ENCODE measurements at places on chromosomes 11 and 22.

- DNase-seq = no peak
Measured at GRCh38 chr11:3795131-3796001, 2.0 kb downstream of the NUP98 start.

DNA sequence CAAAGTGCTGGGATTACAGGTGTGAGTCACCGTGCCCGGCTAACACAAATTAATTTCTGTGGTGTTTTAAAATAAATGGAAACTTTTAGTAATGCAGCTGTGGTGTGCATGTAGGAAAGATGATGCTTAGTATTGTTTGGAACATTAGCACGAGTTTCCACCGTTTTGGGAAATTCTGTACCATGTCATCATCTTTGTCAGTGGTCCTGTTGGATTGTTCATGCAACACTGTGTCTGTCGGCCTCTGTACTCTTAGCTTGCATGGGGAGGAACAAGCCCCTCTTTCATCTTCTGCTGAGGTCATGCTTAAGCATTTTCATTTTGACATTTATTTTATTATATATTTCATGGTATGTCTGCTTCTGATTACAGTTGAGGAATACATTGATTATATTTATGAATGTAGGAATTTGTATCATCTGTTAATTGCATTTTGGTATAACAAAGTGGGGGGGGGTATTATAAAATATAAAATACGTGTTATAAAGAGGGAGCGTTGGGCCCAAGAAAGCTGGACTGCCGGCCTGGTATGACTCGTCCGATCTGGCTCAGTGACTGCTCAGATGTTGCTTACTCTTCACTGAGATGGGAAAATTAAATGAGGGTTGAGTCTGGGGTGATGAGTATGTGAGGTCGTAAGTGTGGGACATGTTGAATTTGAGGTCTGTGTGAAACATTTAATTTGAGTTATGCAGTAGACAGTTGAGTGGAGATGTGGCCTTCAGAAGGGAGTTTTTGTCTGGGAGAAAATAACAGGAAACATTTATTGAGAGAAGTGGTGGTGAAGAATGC is 28.7 kb downstream of the CECR2 start:
- DNase-seq = no peak

DNA sequence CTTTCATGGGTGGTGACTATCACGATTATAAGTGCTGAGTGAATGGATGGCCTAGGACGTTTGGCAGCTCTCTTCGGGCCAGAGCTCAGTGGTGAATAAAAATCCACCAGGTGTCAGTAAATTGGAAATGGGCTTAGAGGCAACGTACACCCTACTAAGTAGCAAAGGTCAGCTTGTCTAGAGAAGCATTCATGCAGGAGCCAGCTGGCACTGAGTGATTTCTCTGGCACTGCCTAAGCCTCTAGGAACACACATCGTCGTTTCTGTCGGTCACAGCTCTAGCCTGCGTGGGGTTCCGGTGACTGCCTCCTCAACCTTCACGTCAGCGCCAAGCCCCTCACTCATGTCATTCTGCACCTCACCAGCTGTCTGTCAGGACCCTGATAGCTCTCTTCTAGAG is 192.4 kb upstream of the NTM start:
- DNase-seq = no peak

GRCh38 chr11:116263019-116263418 is 509.8 kb downstream of the BUD13 start:
- no peak for DNase-seq

DNA sequence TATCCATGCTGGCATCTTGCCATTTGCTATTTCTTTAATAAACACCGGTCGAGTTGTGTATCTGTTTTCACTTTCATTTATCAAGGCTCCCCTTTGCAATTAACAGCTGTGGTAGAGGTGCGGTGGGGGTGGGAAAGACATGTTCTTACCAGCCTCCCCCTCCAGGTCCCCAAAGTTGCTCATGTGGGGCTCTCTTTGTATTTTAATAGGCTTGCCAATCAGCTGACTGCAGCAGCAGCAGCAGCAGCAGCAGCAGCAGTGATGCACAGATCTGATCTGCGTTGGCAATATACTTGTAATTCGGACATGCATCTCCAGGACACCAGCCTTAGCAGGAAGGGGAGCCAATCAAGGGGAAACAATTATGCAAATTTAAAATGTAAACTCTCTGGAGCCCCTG is 40.3 kb upstream of the E2F8 start:
- no peak for DNase-seq

- DNase-seq = peak; percentile 62
Measured at GRCh38 chr11:58905721-58906547, 33.4 kb upstream of the GLYATL1 start.

- DNase-seq = no peak
Measured at GRCh38 chr11:46667043-46667481, 33.4 kb downstream of the ARHGAP1 start.

- DNase-seq = no peak
Measured at GRCh38 chr11:9170450-9170849, 79.1 kb upstream of the SCUBE2 start.

DNA sequence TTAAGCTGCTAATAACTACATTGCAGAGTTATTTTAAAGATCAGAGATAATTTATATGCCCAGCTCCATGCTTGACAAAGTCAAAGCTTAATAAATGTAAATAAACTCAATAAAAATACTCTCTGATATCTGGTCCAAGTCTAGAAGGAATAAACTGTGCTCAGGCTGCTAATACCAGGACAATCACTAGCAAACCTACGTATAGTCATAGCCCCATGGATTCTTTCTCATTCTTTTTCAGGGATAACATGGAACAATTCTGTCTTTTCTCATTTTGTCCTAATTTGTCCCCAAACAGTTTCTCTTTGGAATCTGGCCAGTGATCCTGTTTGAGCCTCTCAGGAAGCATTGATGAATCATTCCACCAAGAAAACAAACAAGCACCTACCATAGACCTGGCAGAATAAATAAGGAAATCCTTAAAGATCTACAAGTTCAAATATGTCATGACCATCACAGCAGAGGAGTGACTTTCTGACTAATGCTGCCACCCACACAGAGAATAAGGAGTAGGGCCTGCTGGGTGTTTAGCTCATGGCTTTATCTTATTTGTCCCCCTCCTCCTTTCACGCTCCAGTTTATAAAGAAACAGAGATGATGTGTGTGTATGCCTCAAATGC is 14.1 kb upstream of the B3GNT6 start:
- DNase-seq = no peak

- DNase-seq = no peak
Measured at GRCh38 chr11:63840356-63841060, 1.6 kb downstream of the MARK2 start.

DNA sequence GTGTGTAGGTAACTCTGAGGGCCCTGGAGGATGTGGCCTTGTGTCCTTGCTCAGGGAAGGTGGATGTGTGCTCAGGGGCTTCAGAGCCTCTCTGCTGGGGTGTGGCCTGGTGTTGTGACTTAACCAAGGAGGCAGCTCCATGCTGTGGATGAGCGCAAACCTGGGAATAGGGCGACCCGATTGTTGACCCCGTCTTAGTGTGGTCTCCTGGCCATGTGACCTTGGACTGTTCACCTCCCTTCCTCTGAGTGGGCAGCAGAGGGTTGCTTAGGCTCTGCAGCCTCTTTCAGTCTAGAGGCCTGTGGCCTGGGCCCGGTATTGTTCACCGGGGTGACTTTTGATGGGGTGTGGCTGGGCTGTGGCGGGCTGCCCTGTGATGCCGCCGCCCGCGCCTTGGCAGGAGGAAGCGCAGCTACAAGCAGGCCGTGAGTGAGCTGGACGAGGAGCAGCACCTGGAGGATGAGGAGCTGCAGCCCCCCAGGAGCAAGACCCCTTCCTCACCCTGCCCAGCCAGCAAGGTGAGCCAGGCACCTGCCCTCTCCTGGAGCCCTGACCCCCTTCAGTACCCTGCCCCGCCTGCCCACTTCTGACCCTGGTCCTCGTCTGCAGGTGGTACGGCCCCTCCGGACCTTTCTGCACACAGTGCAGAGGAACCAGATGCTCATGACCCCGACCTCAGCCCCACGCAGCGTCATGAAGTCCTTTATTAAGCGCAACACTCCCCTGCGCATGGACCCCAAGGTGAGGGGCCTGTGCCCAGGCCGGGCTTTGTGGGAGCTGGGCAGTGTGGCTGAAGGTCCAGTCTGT is 16.7 kb downstream of the INCENP start:
- DNase-seq = no peak

DNA sequence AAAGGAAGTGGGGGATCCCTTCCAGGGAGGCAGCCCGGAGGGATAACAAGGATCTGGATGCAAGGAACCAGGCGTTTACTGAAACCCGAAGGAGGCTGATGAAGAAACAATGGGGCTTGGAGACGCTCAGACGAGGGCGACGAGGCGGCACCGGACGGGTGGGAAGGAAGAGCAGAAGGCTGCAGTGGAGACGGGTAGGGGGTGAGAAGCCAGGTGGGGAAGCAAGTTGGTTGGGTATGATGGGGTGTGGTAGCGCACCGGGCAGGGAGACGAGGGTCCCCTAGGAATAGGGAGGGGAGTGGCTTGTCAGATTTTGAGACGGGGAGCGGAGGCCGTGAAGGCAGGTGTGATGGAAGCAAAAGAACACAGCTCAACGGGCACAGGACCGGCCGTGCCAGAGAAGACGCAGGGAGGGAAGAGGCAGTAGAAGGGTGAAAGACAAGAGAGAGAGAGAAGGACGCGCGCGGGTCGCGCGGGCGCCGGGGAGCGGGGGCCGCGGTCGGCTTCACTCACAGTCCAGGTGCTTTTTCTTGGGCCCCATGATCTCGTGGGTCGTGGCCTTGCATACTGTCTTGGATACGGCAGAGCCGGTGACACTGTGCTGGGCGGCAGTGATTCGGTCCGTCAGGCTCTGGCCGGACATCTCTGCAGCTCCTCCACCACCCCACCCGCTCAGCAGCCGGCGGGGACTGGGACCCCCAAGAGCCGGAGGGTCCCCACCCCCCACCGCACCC is 579 bp downstream of the PICALM start:
- DNase-seq = peak; percentile 35

- no peak for DNase-seq
Measured at GRCh38 chr11:128632141-128632791, 44.9 kb upstream of the ETS1 start.

DNA sequence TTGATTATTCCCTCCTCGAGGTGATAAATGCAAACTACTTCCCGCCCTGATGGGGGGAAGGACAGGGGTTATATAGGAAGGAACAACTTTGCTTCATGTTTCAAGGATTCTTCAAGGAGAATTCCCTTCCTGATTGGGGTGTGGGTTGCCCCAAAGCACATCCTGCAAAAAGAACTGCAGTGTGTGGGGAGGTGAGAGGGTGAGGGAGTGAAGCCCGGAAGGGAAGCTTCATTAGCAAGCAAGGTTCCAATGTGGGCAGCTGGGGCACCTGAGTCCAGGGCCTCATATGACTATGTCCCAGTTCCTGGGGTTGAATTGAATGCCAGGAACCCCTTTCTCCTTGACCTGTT is 326.0 kb downstream of the MN1 start:
- DNase-seq = no peak

DNA sequence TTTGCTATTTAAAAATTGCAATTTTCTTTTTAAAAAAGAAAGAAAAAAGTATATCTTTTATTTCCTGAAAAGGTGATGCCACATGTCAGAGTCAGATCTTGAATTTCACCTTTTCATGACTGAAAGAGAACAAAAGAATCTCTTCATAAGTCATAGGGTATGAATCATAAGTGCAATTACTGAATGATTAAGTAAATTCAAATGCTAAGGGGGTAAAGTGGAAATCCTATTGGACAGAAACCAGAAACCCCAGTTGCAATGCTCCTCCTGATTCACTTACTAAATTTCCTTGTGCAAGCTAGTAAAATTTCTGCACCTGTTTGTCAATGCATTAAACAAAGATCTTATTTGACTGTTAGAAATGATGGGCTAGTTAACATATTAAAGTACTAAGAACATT is 8.2 kb upstream of the PRRG4 start:
- no peak for DNase-seq

GRCh38 chr11:266676-267439 is 11.3 kb upstream of the NLRP6 start:
- DNase-seq = no peak

DNA sequence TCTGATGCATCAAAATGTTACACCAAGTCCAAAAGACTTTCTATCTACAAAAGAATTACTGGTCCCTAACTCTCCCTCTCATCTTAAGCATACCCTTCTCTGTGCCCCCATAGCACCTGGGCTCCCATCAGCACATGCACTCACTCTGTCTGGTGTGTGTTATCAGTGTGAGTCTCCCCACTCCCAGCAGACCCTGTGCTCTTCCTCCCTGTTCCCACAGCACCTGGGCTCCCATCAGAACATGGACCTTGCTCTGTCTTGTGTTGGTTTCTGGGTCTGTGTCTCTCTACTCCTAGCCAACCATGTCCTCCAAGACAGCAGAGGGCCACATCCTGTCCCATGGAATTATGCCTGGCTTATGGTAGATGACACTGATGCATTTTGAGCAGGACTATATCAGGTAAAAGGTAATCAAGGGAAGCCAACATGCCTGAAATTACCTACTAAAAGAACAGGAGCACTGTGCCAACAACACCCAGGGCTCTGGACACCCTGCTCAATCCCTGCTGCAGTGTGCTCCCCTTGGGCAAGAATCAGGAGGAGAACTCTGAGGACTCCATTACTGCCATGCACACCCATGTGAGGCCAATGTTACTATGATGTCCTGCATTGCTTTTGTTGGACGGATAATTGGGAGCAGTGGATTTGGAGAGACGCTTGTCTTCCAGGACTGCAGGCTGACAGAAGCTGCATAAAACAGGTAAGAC is 34.3 kb downstream of the GAB4 start:
- DNase-seq = peak; percentile 1

DNA sequence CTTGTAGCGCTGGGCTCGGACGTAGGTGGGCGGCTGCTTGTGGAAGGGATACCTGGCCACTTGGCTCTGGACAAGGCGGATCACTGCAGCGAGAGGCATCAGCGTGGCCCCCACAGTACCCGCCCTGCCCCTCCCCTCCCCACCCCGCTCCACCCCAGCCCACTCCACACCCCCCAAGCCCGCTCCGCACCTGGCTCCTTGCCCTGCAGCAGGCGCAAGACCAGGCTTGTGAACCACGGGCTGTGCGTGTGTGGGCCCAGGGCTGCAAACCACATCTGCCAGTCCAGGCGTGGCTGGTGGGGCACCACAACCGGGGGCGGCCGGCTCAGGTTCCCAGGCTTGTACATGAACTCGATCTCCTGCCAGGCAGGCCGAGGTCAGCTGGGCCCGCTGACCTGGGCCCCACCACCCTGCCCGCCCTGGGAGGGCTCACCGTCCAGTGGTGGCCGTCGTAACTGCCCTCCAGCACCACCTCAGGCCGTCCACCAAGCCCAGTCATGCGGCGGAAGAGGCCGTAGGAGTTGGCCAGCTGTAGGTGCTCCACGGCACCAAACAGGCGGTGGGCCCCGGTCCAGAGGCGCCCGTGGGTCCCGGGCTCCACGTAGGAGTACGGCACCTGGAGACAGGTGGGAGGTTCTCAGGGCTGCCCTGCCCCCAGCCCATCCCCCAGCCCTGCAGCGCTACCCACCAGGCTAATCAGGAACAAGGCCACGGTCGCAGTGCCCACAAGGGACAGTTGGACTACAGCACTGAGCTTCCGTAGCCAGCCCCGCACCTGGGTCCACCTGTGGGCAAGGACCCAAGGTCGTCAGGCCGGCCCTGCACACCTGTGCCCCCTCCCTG is 2.9 kb downstream of the LMF2 start:
- DNase-seq = no peak

GRCh38 chr11:130208241-130209127 is 48.9 kb downstream of the ST14 start:
- peak; percentile 19 for DNase-seq

All from head of caudate nucleus (tissue), 42 donors.